ENCODE measurements at places on chromosomes 5 and 9. TPM values are rescaled to one million over a fixed set of nuclear protein-coding genes. Genes with fewer than 3 reads are reported as not detected.

Gene PCDHGA11
- total RNA-seq: 5.1 TPM

Gene SLC6A19
- total RNA-seq: not detected

Gene FOXD4L5
- total RNA-seq: 0.21 TPM

Gene PROB1
- total RNA-seq: 2.4 TPM

Gene LVRN
- 0.49 TPM for total RNA-seq

Gene CCDC192
- total RNA-seq: 1.2 TPM

Gene OBP2A
- not detected for total RNA-seq

Gene PHF24
- 1.7 TPM for total RNA-seq

Gene TSC1
- 72.8 TPM for total RNA-seq

Gene LIX1
- total RNA-seq: not detected

Gene ANKDD1B
- total RNA-seq: 3.6 TPM

Gene GPX3
- total RNA-seq: 160 TPM

Gene AFAP1L1
- total RNA-seq: 8.4 TPM

Gene PDCD1LG2
- total RNA-seq: 1.7 TPM

Gene PKD2L2
- total RNA-seq: not detected

Gene LCN15
- total RNA-seq: not detected

Gene SPATA31C1
- total RNA-seq: not detected

Gene TEK
- total RNA-seq: 13.1 TPM

Gene FYB1
- total RNA-seq: 17.9 TPM

Gene TMOD1
- total RNA-seq: 29.3 TPM

Gene RAPGEF6
- total RNA-seq: 30.7 TPM

Gene RNF208
- 6.5 TPM for total RNA-seq

Gene CATSPER3
- 0.99 TPM for total RNA-seq

Gene SV2C
- total RNA-seq: 0.60 TPM
